CD4-positive, alpha-beta T cell (primary cell): ENCODE measurements at places on chromosomes 3 and 15. TPM values are rescaled to one million over a fixed set of nuclear protein-coding genes. Genes with fewer than 3 reads are reported as not detected.

WDR53 gene
- total RNA-seq = 18.4 TPM

ATP13A5 gene
- total RNA-seq = not detected

BCL2A1 gene
- total RNA-seq = 18.7 TPM

CLEC3B gene
- 0.34 TPM for total RNA-seq

DLL4 gene
- 0.14 TPM for total RNA-seq

SLITRK3 gene
- total RNA-seq = not detected

PDZRN3 gene
- total RNA-seq = not detected

CFAP91 gene
- not detected for total RNA-seq

DNA sequence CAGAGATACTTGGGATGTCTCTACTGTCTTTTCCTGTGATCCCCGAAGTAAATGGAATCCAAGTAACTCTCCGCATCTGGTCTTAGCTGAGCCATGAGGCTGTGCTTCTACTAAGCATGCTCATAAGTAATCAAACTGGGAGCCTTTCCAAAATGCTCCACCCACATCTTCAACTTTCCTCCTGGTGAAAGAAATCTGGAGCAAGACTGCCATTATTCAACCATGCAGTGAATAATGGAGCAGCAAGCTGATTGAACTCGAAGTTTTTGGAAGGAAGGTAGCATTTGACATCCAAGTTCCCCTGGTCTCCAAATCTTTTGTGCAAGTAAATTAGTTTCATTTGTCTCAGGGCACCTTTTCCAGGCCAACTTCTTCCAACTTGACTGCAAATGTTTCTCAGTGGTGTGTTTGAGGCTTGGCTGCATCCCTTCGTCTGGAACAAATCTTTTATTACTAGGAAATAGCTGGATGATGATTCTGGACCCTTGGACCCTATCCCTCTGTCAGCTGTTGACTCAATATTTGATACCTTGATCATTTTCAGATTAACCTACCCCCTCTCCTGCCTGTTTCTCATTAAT, 19.4 kb downstream of the GXYLT2 start:
- H3K4me1 ChIP-seq = no peaks in the 10 kb centered on the region
- H3K36me3 ChIP-seq = no peaks in the 10 kb centered on the region
- no peaks in the 10 kb centered on the region for H3K27me3 ChIP-seq
- no peak for DNase-seq
- no peak overlapping the region for H3K4me3 ChIP-seq

DNA sequence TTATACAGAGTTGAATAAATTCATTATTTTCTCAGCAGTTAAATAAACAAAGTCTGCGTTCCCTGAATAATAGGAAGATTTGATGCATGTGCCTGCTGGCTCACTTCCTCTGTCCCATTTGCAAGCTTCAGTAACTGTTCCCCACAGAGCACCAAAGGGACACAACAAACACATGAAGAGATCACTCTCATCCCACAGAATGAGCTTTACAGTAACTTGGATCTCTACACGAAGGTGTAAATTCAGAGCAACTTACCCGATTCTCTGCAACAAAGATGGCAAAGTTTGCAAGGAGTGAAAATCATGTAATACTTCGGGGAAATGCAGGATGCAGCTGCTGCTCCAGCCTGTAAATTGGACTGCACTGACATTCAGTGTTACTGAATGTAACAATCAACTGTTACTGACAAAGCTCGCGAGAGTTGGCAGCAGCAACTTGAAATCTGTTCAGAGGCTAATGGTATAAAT, at the start of gene BCHE:
TSS of gene BCHE (minus strand) at position 366 of the 468 bp plus-strand sequence. CDS start 6,390 bp downstream, outside the sequence.
- DNase-seq = no peak
- no peaks in the 10 kb centered on the region for H3K27me3 ChIP-seq
- H3K36me3 ChIP-seq = no peaks in the 10 kb centered on the region

DNA sequence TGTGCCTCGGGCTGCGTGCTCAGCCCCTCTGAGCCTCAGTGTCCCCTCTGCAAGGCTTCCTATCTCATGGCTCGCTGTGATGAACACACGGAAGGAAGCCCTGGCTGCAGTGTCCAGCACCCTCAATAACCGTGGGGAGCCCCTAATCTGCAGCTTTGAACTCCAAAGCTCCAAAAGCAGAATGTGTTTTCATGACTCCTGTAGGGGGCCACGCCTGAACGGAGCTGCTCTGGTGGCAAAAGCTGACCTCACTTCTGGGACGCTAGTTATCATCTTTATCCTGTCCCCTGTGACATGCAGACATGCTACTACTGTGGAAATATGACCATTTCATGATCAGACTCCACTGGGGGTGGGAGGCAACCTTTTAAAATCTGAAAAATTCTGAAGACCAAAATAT, 98.8 kb downstream of the SEC22A start:
- H3K4me3 ChIP-seq = no peak overlapping the region
- no peaks in the 10 kb centered on the region for H3K36me3 ChIP-seq
- no peak overlapping the region for H3K27ac ChIP-seq
- DNase-seq = no peak

DNA sequence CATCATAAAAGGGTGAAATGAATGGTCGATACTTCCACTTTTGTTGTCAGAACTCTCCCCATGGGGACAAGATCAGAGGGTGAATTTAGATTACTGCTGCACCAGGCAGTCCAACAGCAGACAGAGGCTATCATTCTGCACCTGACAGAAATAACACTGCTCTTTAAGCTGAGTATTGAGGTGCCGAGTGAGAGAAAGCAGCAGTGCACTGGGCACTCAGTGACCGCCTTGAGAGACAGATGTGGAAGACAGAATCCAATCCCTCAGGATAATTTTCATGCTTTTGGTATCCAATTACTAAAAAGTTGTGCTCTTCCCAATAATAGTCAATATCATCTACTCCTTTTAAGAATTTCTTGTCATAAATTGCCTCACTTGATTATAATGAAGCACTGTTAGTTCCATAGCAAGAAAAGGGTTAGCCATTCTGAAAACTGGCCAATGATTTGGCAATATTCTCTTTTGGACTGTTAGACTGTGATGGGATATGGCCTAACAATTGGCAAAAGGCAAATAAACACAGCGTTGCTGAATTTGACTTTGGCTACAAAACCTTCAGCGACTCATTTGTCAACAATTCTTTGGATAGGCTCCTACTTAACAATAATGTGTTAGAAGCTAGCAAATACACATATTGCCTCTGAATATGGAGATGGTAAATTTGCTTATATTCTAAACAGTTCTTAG, 5.5 kb downstream of the FGF7 start:
- no peaks in the 10 kb centered on the region for H3K36me3 ChIP-seq
- no peak overlapping the region for H3K4me3 ChIP-seq
- H3K27me3 ChIP-seq = no peaks in the 10 kb centered on the region
- no peak overlapping the region for H3K27ac ChIP-seq
- no peak for DNase-seq

DNA sequence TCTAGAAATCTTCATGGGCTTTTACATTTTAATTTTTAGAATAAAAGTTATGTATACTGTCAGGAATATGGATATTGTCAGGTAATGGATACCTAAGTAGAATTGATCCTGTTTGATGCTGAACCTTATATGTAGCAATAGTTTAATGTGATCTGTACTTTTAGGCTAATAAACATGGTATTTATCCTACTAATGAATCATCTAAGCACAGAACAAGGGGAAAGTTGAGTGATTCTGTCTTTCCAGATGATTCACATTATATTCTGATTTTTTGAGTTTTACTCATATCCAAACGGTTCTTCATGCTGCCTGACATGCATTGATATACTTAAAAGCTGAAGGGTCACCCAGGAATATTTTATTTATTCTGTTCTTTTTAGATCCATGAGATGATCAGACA, 34.5 kb downstream of the FANCI start:
- H3K4me3 ChIP-seq = no peak overlapping the region
- H3K27me3 ChIP-seq = no peaks in the 10 kb centered on the region
- no peak overlapping the region for H3K27ac ChIP-seq
- H3K4me1 ChIP-seq = no peaks in the 10 kb centered on the region
- H3K36me3 ChIP-seq = no peaks in the 10 kb centered on the region

- no peaks in the 10 kb centered on the region for H3K27me3 ChIP-seq
- no peak overlapping the region for H3K4me3 ChIP-seq
- no peak for DNase-seq
- no peaks in the 10 kb centered on the region for H3K4me1 ChIP-seq
- H3K36me3 ChIP-seq = no peaks in the 10 kb centered on the region
Measured at GRCh38 chr15:75966073-75966472, 46.2 kb downstream of the NRG4 start.

GRCh38 chr3:32757618-32758374, 60.0 kb upstream of the TRIM71 start:
- no peak overlapping the region for H3K27ac ChIP-seq
- H3K4me3 ChIP-seq = no peak overlapping the region
- H3K27me3 ChIP-seq = no peaks in the 10 kb centered on the region
- peaks cover 17% of the 10 kb centered on the region for H3K36me3 ChIP-seq
- no peak for DNase-seq
- no peaks in the 10 kb centered on the region for H3K4me1 ChIP-seq

DNA sequence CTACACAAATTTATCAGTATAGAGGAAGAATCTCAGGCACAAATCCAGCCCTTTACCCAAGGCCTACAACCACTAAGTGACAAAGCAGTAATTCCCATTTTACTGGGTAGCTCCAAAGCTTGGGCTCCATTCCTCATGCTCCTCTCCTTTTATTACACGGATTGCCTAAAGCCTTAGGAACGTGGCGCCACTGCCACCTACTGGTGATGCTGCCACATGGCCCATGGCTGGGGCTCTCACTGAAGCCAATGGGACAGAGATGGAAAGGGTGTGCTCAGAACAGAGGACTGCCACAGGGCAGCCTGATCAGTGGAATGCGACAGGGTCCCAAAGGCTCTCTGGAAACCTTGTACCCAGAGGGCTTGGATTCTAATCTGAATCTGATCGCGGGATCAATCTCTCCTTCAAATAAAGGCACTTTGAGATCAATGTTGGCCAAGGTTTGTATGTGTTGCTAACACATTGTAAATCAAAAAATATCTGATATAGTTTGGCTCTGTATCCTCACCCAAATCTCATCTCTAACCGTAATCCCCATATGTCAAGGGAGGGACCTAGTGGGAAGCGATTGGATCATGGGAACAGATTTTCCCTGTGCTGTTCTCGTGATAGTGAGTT, 33.5 kb upstream of the LYZL4 start:
- no peak overlapping the region for H3K27ac ChIP-seq
- H3K4me3 ChIP-seq = no peak overlapping the region
- H3K36me3 ChIP-seq = no peaks in the 10 kb centered on the region

DNA sequence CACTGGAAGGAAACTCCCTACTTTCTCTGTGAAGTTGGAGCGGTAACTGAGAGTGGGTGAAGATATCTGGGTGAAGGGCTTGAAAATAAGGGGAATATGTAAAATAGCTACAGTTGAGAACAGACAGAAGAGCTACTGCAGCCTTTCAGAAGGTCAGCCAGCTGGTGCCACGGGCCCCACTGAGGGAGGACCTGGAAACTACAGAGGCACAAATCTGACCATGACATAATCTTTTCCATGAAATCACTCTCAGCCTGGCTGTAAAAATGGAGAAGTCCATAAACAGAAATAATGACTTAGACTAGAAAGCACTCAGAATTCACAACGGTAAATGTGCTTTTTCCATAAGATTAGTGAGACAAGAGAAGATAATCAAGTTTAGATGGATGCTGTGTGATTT, 46.4 kb downstream of the ST3GAL6 start:
- H3K4me1 ChIP-seq = no peaks in the 10 kb centered on the region
- DNase-seq = no peak
- H3K4me3 ChIP-seq = no peak overlapping the region
- H3K27ac ChIP-seq = no peak overlapping the region
- H3K27me3 ChIP-seq = no peaks in the 10 kb centered on the region
- H3K36me3 ChIP-seq = no peaks in the 10 kb centered on the region

GRCh38 chr3:177341736-177342419, 144.6 kb upstream of the TBL1XR1 start:
- no peaks in the 10 kb centered on the region for H3K36me3 ChIP-seq
- DNase-seq = no peak
- no peak overlapping the region for H3K4me3 ChIP-seq
- H3K4me1 ChIP-seq = peaks cover 18% of the 10 kb centered on the region

GRCh38 chr3:124557433-124558232, 172.6 kb upstream of the UMPS start:
- no peak overlapping the region for H3K27ac ChIP-seq
- H3K4me3 ChIP-seq = no peak overlapping the region
- DNase-seq = no peak
- peaks cover 11% of the 10 kb centered on the region for H3K27me3 ChIP-seq
- peaks cover 4% of the 10 kb centered on the region for H3K4me1 ChIP-seq
- H3K36me3 ChIP-seq = no peaks in the 10 kb centered on the region

GRCh38 chr15:76837474-76837873, 67.7 kb downstream of the SCAPER start:
- no peak for DNase-seq
- no peaks in the 10 kb centered on the region for H3K4me1 ChIP-seq
- H3K36me3 ChIP-seq = peaks cover 6% of the 10 kb centered on the region

- H3K36me3 ChIP-seq = no peaks in the 10 kb centered on the region
- no peaks in the 10 kb centered on the region for H3K27me3 ChIP-seq
- H3K27ac ChIP-seq = no peak within 1 kb of the TSS
Measured at GRCh38 chr3:191328962-191329653, at the start of gene CCDC50. CCDC50 (plus strand) TSS chr3:191329394; CDS start chr3:191329675, 281 bp downstream.

DNA sequence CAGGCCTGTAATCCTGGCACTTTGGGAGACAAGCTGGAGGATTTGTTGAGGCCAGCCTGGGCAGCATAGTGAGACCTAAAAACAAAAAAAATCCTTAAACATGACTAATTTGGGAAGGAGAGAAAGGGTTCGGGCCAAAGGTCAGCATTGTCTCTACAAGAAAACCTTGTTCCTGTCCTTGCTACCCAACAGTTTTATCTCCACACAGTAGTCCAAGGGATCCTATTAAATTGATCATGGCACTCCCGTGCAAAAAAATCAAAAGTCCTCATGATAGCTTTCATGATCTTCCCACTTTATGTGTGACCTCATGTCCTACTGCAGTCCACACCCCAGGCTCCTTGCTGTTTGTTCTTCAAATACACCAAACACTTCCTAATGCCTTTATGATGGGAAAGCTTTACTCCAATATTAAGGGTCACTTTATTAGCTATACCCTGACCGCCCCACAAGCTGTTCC, 4.2 kb downstream of the RPL15 start:
- H3K4me3 ChIP-seq = no peak overlapping the region
- H3K27me3 ChIP-seq = no peaks in the 10 kb centered on the region
- no peak for DNase-seq
- H3K27ac ChIP-seq = no peak overlapping the region

GRCh38 chr3:140931016-140931454, 10.6 kb upstream of the SLC25A36 start:
- H3K27ac ChIP-seq = no peak overlapping the region
- H3K27me3 ChIP-seq = peaks cover 3% of the 10 kb centered on the region
- H3K4me3 ChIP-seq = no peak overlapping the region
- no peaks in the 10 kb centered on the region for H3K36me3 ChIP-seq
- no peaks in the 10 kb centered on the region for H3K4me1 ChIP-seq
